Left renal pelvis (tissue), 4 donors: ENCODE measurements at places on chromosomes 3 and 15. TPM values are rescaled to one million over a fixed set of nuclear protein-coding genes. Genes with fewer than 3 reads are reported as not detected.

Gene CMTM7
- polyA plus RNA-seq: 45.1 TPM

Gene REC114
- not detected for polyA plus RNA-seq

Gene PGBD4
- 0.97 TPM for polyA plus RNA-seq

Gene EPHB1
- polyA plus RNA-seq: 5.8 TPM

Gene EPHA3
- 6.9 TPM for polyA plus RNA-seq

Gene SCAANT1
- polyA plus RNA-seq: 1.2 TPM

Gene CCR8
- not detected for polyA plus RNA-seq

Gene GPR62
- polyA plus RNA-seq: 0.57 TPM

Gene AGBL1
- polyA plus RNA-seq: not detected

Gene DHFR2
- 11.4 TPM for polyA plus RNA-seq

Gene WHAMM
- polyA plus RNA-seq: 15.8 TPM

Gene FBXW12
- 0.08 TPM for polyA plus RNA-seq

Gene DUOXA1
- 0.10 TPM for polyA plus RNA-seq

Gene ABHD6
- polyA plus RNA-seq: 11.7 TPM

Gene XXYLT1
- polyA plus RNA-seq: 46.3 TPM

Gene GPR149
- polyA plus RNA-seq: not detected

Gene ROPN1B
- polyA plus RNA-seq: 0.47 TPM

Gene CACNA2D2
- polyA plus RNA-seq: 13.5 TPM

Gene LRTM1
- not detected for polyA plus RNA-seq

Gene MST1R
- polyA plus RNA-seq: 1.2 TPM

Gene CCR3
- polyA plus RNA-seq: not detected

Gene VIPR1
- polyA plus RNA-seq: 0.71 TPM

Gene SHC4
- 2.9 TPM for polyA plus RNA-seq

Gene DUOX2
- 0.11 TPM for polyA plus RNA-seq

Gene TMCO5A
- not detected for polyA plus RNA-seq

Gene GREM1
- 0.60 TPM for polyA plus RNA-seq

Gene ADIPOQ
- not detected for polyA plus RNA-seq

Gene GOLGA8R
- polyA plus RNA-seq: 5.0 TPM

Gene MINAR1
- 1.1 TPM for polyA plus RNA-seq

Gene KLHL40
- not detected for polyA plus RNA-seq

Gene MUC20
- 28.0 TPM for polyA plus RNA-seq

Gene MRPS25
- 32.7 TPM for polyA plus RNA-seq

Gene GP9
- polyA plus RNA-seq: 0.50 TPM

Gene KCNAB1
- 4.4 TPM for polyA plus RNA-seq

Gene HGD
- polyA plus RNA-seq: 80.2 TPM

Gene RETNLB
- polyA plus RNA-seq: not detected
